ENCODE measurements at places on chromosomes 13 and 19. TPM values are rescaled to one million over a fixed set of nuclear protein-coding genes. Genes with fewer than 3 reads are reported as not detected.

DNA sequence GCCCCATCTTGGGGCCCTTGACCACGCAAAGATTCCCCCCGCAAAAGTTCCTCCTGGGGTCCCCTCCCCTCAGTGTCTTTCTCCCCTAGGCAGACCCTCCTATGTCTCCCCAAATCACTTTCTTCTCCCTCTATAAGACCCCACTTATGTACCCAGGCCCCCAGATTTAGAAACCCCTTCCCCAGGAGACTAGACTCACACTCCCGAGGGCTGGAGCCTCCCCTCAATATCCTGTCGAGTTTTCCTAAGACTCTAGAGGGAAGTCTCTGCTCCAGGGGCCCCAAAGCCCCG lies 1.4 kb downstream of the SLC1A5 start:
- DNase-seq: no peak

- peak; percentile 49 for DNase-seq
Measured at GRCh38 chr13:102097708-102098107, 304.1 kb downstream of the FGF14 start.

DNA sequence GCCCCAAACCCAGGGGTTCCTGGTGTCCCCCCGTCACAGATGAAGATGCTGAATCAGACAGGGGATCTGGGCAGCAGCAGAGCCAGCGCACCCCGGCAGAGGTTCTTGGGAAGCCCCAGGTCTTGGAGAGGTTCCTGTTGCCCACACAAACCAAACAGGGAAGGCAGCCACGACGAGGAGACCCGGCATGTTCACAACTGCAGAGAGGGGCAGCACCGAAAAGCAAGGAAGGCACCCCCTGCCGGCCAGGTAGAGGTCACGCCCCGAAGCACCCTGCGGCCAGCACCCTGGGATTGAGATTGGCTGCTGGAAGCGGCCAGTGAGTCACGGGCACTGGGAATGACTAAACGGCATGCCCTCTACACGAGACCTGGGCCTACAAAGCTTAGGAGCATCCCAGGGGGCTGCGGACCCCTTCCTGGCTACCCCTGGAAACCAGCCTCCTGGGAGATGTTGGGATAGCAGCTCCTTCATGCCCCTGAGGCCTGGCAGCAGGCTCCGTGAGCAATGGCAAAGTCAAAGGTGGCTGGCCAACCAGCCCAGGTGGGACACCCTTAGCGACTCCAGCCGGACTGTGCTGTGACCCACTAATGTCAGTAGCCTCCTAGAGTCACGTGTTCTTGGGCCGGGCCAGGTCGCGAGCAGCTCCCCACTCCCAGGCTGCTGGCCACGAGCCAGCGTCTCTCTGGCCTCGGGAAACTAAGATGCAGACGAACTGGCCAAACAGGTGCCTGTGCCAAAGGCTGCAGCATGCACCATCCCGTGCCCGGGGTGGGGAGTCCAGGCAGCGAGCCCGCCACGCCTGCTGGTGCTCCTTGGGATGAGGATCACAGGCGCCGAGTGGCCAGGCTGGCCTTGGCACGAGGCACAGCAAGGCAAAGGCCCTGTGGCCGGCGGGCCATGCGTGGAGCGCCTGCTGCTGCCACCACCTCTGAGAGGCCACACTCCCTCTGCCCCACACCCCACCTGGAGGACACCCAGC lies 43.2 kb downstream of the MLLT1 start:
- DNase-seq: peak; percentile 76

- DNase-seq: no peak
Measured at GRCh38 chr13:32535115-32535514, 3.5 kb downstream of the N4BP2L2 start.

DNA sequence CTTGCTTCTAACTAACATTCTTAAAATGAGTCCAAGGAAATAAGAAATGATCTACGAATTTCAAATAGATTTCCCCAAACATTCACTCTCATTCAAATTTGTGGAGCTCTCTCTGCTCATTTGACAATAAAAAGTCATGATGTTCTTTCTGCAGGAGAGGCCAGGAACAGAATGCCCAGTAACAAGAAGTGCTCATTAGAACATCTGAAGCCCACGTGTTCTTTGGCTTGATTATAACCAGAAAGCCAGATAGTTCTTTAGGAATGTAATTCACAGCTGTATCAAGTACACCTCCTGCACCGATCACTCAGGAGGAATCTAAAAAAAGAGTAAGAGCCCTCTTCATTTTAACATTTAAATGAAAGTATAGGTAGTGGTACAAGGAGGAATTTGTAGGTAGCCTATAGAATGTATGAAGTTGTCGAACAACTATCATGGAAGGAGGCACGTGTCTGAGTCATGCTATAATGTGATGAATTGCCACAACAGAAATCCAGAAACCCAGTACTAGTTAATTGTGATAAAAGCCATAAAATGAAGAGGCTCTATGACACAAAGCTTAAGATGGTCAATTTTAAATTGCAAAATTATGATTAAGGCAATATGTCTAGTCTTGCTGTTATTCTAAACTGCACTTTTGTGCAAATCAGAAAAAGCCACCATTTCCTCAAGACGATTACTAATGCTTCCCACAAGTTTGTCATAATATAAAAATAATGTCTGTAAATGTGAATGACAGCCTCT lies 12.8 kb downstream of the MEDAG start:
- DNase-seq: no peak

DNA sequence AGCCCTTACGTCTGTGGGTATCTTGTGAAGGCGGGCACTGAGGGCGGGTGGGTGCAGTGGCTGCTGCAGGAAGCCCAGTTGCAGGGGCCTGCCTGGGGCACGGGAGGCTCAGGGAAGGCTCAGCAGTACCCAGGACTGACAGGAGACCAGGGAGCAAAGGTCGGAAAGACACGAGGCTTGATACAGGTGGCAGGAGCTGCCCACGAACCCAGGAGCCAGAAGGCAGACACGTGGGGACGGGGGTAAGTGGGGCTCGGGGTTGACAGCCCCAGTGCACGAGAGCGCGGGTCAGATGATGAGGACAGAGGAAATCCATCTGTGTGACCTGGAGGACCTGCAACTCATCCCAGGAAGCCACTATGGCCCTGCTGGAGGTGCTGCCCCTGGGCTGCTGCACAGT lies 25.3 kb downstream of the ELAVL1 start:
- peak; percentile 13 for DNase-seq

DNA sequence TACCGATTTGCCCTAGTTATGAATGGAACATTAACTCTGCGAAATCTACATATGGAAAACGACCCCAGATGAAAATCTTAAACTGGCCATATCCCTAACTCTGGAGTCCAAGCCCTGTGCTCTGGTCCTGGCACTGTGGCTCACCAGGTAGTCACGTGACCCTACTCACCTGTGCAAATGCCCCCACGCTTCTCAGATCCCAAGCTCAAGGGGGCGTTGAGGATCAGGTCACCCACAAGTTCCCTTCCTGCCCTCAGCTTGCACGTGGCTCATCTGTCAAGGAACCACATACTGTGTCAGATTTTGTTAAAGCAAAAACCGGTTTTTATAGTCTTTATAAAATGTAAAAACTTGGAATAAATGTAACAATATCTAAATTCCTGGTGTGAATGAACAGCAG lies 324.0 kb downstream of the SHISA2 start:
- DNase-seq: no peak

WASF3 gene
- total RNA-seq: 16.0 TPM

DNA sequence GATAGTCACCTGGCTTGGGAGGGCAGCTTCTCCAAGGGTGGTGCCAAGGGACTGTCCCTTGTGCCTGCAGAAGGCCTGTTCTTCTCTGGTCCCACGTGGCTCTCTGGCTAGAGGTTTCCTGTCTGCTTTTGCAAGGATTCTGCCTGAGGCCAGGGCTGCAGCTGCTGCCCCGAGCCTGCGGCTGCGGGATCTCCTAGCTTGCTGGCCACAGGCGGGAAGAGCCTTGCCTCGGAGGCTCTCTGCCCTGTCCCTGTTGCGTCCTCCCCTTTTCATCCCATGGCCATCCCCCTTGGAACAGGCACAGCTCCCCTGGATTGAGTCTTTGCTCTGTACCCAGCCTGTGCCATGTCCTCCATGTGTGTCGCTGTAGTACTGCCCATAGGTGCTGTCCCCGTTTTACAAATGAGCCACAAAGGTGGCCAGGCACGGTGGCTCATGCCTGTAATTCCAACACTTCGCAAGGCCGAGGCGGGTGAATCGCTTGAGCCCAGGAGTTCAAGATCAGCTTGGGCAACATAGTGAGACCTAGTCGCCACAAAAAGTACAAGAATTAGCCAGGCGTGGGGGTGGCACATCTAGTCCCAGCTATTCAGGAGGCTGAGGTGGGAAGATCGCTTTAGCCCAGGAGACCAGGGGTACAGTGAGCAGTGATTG lies 9.1 kb downstream of the IRF3 start:
- no peak for DNase-seq
